Stimulated activated CD4-positive, alpha-beta T cell treated with anti-CD3 and anti-CD28 coated beads, Interleukin-1b, Interleukin-23, amount 100 ng/mL, for 1 hour (primary cell): ENCODE measurements at places on chromosomes 12 and 14.

DNA sequence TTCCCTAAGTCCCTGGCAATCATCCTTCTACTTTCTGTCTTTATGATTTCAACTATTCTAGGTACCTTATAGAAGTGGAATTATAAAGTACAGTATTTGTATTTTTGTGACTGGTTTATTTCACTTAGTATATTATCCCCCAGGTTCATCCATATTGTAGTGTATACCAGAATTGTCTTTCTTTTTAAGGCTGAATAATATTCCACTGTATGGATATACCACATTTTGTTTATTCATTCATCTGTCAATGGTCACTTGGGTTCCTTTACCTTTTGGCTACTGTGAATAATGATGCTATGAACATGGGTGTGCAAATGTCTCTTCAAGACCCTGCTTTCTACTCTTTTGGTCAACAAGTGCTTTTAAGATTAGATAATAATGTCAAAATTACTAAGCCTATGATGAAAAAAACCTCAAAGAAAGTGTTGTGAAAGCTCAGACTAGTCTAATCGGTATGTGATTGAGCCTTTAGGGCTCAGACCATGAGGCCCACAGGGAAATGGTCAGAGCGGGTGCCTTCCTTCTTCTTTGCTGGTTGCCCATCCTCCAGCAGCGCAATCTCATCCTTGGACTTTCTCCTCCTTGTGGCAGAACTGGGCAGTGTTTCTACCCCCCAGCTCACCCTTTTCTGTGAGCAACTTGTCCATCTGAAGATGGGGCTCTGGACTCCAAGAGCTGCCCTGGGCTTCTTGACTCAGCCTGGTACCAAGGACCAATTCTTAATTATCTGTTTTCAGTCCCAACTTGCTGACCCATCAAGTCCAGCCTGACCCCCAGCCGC is 105.4 kb downstream of the TTC8 start:
- DNase-seq, result no peak

DNA sequence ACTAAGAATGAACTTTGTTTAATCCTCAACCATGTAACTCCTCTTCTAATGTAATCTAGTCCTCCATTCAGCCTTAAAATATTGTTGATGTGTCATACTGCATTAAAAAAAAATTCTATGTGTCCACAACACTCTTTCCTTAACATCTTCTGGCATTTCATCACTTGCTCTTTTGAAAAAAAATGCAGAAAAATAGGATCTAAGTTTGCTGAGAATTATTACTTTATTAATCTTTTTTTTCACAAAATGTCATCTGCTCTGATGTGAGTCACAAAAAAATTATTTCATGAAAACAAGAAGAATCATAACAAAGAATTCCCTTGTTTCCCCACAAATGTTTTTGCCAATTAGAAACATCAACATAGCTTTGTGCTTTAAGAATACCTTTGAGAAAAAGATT is 410.1 kb upstream of the MGAT4C start:
- no peak for DNase-seq

DNA sequence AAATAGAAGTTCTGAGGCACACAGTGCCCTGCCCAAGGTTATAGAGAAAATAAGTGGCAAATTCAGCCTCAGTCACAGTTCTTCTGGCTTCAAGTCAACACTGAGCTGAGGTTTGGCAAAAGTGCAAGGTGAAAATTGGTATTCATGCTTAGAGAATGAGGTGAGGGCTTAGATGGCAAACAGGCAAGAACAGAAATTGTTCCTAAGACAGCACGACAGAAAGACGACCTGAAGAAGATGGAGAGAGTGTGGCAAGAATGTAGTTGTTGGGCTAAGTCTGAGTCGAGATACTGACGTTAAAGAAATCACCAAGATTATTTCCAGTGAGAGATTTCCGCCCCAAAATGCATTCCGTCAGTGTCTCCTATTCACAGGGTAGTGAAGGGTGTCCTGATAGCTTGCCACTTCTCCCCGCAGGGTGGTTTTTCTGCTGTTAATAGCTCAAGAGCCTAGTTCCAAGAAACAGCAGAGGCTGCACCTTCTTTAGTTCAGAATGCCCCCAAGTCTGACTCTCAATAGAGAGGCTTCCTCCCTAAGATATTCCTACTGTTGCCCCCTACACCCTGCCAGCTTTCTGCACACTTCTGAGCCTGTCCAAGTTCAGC is 260.8 kb upstream of the AMIGO2 start:
- DNase-seq, result no peak

DNA sequence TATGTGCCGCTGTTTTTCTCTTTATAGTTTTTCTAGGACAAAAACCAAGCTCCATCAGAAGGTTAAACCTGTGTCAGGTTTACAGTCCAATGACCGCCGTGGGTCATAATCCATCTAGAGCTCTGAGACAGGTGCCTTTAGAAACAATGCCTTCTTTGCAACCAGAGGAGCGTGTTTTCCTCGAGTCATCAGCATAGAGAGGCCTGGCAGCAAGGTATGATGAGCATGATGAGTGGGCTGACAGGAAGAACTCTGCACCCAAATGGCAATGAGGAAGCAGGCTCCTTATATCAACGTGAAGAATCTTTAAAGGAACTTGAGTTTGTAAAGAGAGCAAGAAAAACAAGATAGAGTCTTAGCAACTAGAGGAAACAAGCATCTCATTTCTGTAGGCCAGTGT is 60.5 kb upstream of the NUDT4 start:
- DNase-seq, result no peak

- DNase-seq, result no peak
These were observed 198.1 kb downstream of the DAD1 start for GRCh38 chr14:22390824-22391461.

DNA sequence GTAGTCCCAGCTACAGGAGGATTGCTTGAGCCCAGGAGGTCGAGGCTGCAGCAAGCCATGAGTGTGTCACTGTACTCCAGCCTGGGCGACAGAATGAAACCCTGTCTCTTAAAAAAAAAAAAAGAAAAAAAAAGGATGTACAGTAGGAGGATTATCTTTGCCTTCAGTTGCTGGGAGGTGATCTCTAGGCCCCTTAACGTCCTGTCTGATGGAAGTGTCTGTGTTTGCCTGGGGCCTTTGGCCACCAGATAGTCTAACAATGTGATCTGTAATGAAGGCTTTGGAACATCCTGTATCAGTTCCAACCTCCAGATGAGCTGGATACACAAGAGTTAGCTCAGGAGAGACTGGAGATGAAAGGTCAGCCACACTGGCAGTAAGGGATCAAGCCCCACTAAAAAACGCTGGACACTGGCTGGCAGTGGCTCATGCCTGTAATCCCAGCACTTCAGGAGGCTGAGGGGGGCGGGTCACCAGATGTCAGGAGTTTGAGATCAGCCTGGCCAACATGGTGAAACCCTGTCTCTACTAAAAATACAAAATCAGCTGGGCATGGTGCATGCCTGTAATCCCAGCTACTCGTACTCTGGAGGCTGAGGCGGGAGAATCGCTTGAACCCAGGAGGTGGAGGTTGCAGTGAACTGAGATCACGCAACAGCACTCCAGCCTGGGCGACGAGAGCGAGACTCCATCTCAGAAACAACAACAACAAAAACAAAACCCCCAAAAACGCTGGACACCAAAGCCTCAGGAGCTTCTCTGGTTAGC is 19.0 kb upstream of the HNF1A start:
- DNase-seq, result no peak

- no peak for DNase-seq
These were observed 19.4 kb downstream of the UTP20 start for GRCh38 chr12:101299346-101299745.

DNA sequence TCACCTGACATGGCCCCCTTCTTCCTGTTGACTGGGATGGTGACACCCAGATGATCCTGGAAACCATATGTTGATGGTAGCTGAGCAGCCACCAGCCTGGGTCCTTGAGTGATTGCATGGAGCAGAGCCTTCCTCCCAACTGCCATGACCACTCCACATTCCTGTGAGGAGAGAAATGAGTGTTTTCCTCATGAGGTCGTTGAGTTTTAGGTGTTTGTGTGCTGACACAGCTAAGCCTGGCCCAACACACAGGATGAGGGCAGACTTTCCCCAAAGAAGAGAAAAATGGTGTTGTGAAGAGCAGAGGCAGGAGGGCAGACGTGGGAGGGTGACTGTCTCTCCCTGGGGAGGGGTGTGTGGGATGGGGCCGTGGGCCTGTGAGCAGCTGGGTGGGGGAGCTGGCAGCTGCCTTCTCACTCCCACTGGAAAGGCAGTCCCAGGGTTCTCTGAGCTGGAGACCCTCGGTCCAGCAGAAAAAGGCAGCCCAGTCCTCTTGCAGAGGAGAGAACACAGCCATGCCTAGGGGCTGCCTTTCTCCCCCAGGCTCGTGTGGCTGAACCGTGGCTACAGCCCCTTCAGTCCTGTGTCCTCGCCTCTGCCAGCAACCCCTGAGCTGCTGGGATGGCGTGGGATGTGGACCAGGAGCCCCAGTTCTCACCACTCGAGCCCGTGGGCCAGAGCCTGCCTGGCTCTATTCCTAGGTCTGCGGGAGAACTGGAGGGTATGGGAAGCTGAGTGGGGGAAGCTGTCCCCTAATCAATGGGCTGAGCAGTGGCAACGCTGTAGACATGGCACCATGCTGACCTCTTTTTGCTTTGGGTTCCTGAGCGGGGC is 257.0 kb downstream of the ADGRD1 start:
- no peak for DNase-seq

- peak; percentile 40 for DNase-seq
These were observed at the start of gene AKAP5 for GRCh38 chr14:64465191-64465822. Gene AKAP5, plus strand, starts transcription at chr14:64465499. Its CDS starts 2,896 bp downstream, at chr14:64468395.

- no peak for DNase-seq
These were observed 2.0 kb upstream of the PRB2 start for GRCh38 chr12:11397366-11397765.

- DNase-seq, result no peak
These were observed 129.3 kb upstream of the LMNTD1 start for GRCh38 chr12:25682421-25682820.
